ENCODE measurements at places on chromosomes 1 and 21. TPM values are rescaled to one million over a fixed set of nuclear protein-coding genes. Genes with fewer than 3 reads are reported as not detected.

The OR14A2 gene
- polyA plus RNA-seq: not detected

The FAM72D gene
- 2.0 TPM for polyA plus RNA-seq

The SNX7 gene
- polyA plus RNA-seq: 10.3 TPM

The SLC5A3 gene
- 4.9 TPM for polyA plus RNA-seq

The TBCE gene
- polyA plus RNA-seq: 34.0 TPM

The SPRR2A gene
- 6.5 TPM for polyA plus RNA-seq

The PARS2 gene
- polyA plus RNA-seq: 2.3 TPM

The RAD54L gene
- polyA plus RNA-seq: 2.6 TPM

The WDR64 gene
- polyA plus RNA-seq: 0.14 TPM

The RUNX3 gene
- polyA plus RNA-seq: 13.6 TPM

The TSPAN2 gene
- polyA plus RNA-seq: 3.2 TPM

The SNX27 gene
- 6.5 TPM for polyA plus RNA-seq

The ZBTB48 gene
- 124 TPM for polyA plus RNA-seq

The CFHR1 gene
- 0.09 TPM for polyA plus RNA-seq

The LAMC2 gene
- 10.4 TPM for polyA plus RNA-seq

The GOLT1A gene
- polyA plus RNA-seq: 1.4 TPM

The NBPF26 gene
- 2.7 TPM for polyA plus RNA-seq

The PTGFRN gene
- 26.0 TPM for polyA plus RNA-seq

The IARS2 gene
- 30.3 TPM for polyA plus RNA-seq

The ALPL gene
- 3.8 TPM for polyA plus RNA-seq

The BROX gene
- 35.8 TPM for polyA plus RNA-seq

The RHCE gene
- 0.59 TPM for polyA plus RNA-seq

The C1QA gene
- 192 TPM for polyA plus RNA-seq

The IQGAP3 gene
- polyA plus RNA-seq: 1.0 TPM

The LRRC39 gene
- 6.7 TPM for polyA plus RNA-seq

The POGZ gene
- 33.5 TPM for polyA plus RNA-seq

The TMIGD3 gene
- polyA plus RNA-seq: 28.2 TPM

The PTBP2 gene
- polyA plus RNA-seq: 43.9 TPM

The GCSAML gene
- polyA plus RNA-seq: 0.48 TPM

The OR2L8 gene
- polyA plus RNA-seq: not detected

The APOBEC4 gene
- 0.02 TPM for polyA plus RNA-seq

The FAM177B gene
- polyA plus RNA-seq: 1.8 TPM

The ANKRD65 gene
- polyA plus RNA-seq: 16.0 TPM

The RNU1-1 gene
- polyA plus RNA-seq: not detected

The CD34 gene
- 14.5 TPM for polyA plus RNA-seq

The VANGL2 gene
- 5.6 TPM for polyA plus RNA-seq

The TSPEAR gene
- polyA plus RNA-seq: 0.07 TPM

The ATP6V1G3 gene
- 0.18 TPM for polyA plus RNA-seq

The RIMKLA gene
- polyA plus RNA-seq: 0.14 TPM

The TMEM82 gene
- polyA plus RNA-seq: not detected
